ENCODE measurements at places on chromosomes 12 and 14. TPM values are rescaled to one million over a fixed set of nuclear protein-coding genes. Genes with fewer than 3 reads are reported as not detected.

The GSKIP gene
- total RNA-seq, result 44.7 TPM

The AEBP2 gene
- 27.1 TPM for total RNA-seq

The C12orf50 gene
- not detected for total RNA-seq

The LRRIQ1 gene
- total RNA-seq, result 0.38 TPM

The CCDC197 gene
- total RNA-seq, result not detected

The EXOC3L4 gene
- total RNA-seq, result under 0.01 TPM

The CDH24 gene
- total RNA-seq, result 10.2 TPM

The TMX1 gene
- total RNA-seq, result 87.2 TPM

The CRACR2A gene
- total RNA-seq, result 10.7 TPM

The SLC10A1 gene
- not detected for total RNA-seq

The CLEC4C gene
- not detected for total RNA-seq

The ACTR10 gene
- 49.7 TPM for total RNA-seq

The WDHD1 gene
- total RNA-seq, result 28.2 TPM

The ANG gene
- total RNA-seq, result 10.1 TPM

The IL22 gene
- not detected for total RNA-seq

The TMEM132D gene
- total RNA-seq, result not detected

Data from regular cardiac myocyte (primary cell).